RWPE2 (cell line): ENCODE measurements at places on chromosomes 7 and 10.

GRCh38 chr7:111014079-111014478, 76.8 kb upstream of the LRRN3 start:
- DNase-seq = no peak

DNA sequence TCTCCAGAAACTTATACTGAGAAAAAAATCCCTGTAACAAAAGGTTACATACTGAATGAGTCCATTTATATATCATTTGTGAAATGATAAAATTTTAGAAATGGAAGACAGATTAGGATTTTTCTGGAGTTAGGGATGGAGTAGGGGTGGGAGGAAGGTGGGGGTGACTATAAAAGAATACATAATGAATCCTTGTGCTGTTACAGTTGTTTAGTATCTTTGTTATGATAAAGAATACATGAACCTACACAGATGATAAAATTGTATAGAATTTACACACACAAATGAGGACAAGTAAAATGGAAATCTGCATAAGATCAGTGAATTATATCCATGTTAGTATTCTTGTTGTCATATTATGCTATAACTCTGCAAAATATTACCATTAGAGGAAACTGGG, 41.7 kb upstream of the CCSER2 start:
- no peak for DNase-seq

DNA sequence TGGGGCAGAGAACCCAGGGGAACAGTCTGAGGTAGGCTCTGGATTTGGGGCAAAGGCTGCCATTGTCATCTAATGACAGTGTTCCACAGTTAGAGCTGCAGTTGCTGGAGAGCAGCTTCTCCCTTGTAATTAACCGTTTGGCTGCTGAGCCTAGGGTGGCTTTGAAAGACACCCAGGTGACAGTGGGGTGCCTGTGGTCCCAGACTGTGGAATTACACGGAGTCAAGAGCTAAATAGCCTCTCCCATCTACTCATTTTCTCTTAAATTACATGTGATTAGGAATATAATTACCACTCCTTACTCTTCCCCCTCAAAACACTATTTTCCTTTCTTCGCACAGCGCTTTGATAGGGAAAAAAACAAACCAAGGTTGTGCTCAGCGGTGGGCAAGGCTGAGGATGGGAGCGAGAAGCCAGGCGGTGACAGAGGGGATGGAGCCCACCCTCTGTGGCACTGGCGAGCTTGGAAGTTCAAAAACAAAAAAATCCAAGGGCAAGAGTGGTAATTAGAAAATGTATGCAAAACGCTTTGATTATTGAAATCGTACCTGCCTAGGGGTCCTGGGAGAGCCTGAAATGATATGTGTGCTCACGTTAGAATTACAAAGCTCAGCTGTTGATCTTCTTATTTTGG, 44.1 kb downstream of the BAMBI start:
- DNase-seq = no peak

DNA sequence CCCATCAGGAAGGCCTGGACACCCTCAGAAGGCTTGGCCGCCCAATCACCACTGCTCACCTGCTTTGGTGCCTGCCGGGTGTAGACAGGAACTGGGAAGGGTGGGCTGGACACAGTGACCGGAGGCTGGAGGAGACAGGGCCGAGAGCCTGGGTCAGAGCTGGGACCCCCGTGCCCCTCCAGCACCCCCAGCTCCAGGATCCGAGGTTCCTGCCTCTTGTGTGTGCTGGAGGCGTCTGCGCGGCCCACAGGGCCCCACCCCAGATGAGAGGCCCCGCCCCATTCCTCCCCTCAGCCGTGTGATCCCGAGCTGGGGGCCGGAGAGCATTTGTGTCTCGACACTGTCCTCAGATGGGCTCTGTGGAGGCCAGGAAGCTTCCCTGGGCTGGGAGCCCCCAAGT, 9.4 kb downstream of the ADAM8 start:
- DNase-seq = no peak

- DNase-seq = no peak
These were observed 1397.6 kb downstream of the GATA3 start for GRCh38 chr10:9452056-9452455.

- DNase-seq = no peak
These were observed 132.6 kb downstream of the CELF2 start for GRCh38 chr10:11150231-11150731.

GRCh38 chr10:126081841-126082466, 185.6 kb downstream of the FANK1 start:
- DNase-seq = no peak

DNA sequence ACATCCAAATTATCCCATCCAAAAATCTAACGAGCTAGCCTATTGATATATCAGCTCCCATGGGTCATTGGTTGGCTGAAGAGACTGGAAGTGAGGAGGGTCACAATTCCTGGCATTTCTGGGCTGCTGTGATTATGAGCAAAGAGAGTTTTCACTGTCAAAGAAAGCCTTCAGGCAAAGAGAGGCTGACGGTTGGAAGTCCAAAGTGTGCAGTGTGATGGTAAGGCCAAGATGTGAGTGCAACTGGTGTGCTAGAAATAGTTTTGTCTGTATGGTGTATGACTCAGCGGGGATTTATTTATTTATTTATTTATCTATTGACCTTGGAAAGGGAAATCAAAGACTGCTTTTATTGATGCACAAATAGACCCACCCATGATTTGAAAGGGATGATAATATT, 75.0 kb downstream of the AASS start:
- no peak for DNase-seq

GRCh38 chr7:85757348-85757747, 570.5 kb upstream of the SEMA3D start:
- no peak for DNase-seq
